ENCODE measurements at places on chromosomes 6 and 20.

DNA sequence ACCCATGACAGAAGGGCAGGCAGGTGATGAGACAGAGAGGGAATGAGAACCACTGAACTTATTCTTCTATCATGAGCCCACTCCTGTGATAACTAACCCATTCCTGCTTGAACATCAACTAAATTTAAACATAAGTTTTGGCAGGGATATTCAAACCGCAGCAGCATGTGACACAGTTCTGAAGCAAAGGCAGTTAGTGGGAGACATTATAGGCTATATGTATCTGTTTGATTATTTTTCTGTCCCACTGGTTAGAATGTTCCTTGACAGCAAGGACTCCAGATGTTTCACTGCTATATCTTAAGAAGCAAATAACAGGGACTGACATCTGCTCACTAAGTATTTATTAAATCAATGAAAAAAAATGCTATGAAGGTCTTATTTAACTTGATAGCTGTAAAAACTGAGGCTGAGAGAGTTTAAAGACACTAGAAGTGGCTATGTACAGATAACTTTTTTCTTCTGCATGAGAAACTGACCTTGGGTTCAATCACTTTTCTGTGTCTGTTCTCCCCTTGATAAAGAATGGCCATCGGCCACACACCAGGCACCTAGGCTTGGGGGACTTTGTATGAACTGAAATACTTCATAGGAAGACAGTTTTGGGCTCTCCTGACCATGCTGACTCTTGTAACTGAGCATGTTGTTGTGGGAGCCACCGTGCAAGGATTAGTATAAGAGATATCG lies 90.9 kb downstream of the CEP162 start:
- no peak overlapping the region for H3K4me3 ChIP-seq
- no peaks in the 10 kb centered on the region for H3K27me3 ChIP-seq
- DNase-seq, result no peak
- H3K36me3 ChIP-seq, result peaks cover 5% of the 10 kb centered on the region

DNA sequence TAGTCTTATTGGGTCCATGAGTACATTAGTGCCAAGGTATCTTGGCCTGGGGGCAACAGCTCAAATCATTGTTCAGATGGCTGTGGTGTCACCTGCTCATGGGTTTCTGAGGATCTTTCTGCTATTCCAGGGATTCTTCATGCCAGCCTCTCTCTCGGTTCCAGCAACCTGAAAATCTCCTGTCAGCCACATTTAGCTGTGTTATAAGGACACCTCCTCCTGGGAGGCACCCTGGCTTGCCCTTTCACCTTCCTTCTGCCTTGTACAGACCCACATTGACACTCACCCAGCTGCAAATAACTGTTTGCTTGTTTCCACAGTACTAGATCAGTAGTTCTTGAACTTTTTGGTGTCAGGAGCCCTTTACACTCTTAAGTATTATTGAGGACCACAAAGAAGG lies 159.9 kb downstream of the GRM4 start:
- no peak overlapping the region for H3K27ac ChIP-seq
- DNase-seq, result no peak
- H3K4me1 ChIP-seq, result peaks cover 10% of the 10 kb centered on the region
- H3K36me3 ChIP-seq, result no peaks in the 10 kb centered on the region
- no peak overlapping the region for H3K4me3 ChIP-seq

DNA sequence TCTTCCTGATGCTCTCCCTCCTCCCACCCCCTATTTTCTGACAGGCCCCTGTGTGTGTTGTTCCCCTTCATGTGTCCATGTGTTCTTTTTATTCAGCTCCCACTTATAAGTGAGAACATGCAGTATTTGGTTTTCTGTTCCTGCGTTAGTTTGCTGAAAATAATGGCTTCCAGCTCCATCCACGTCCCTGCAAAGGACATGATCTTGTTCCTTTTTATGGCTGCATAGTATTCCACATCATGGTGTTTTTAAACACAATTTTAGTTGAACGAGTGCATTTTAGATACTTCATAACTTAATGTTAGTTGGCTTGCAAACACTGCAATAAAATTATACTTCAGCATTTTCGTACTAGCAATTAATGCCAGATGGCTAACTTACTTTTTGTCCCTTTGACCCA lies 28.5 kb downstream of the COL9A1 start:
- peaks cover 20% of the 10 kb centered on the region for H3K27me3 ChIP-seq
- H3K4me3 ChIP-seq, result no peak overlapping the region
- no peak for DNase-seq
- H3K27ac ChIP-seq, result no peak overlapping the region

DNA sequence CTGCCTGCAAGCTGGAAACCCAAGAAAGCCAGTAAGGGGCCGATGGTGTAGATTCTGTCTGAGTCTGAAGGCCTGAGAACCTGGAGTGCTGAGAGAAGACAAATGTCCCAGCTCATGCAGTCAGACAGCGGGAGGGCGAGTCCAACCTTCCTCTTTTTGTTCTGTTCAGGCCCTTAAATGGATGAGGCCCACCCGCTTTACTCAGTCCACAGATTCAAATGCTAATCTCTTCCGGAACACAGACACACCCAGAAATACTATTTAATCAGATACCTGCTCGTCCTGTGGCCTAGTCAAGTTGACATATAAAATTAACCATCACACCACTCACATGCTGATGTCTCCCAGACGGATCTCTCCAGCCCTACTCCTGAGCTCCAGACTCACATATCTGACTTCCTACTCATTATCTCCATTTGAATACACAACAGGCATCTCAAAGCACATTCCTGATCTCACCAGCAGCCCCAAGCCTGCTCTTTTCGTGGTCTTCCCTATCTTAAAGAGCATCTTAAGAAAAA lies 26.7 kb upstream of the SRC start:
- H3K4me1 ChIP-seq, result peaks cover 23% of the 10 kb centered on the region
- H3K4me3 ChIP-seq, result no peak overlapping the region
- H3K36me3 ChIP-seq, result peaks cover 3% of the 10 kb centered on the region
- DNase-seq, result no peak
- no peak overlapping the region for H3K27ac ChIP-seq

GRCh38 chr6:30836431-30836866 lies 47.9 kb upstream of the DDR1 start:
- no peaks in the 10 kb centered on the region for H3K36me3 ChIP-seq
- peaks cover 27% of the 10 kb centered on the region for H3K4me1 ChIP-seq
- no peak for DNase-seq

GRCh38 chr6:17267566-17267965 lies 13.6 kb upstream of the RBM24 start:
- no peaks in the 10 kb centered on the region for H3K27me3 ChIP-seq
- no peak overlapping the region for H3K27ac ChIP-seq
- H3K4me1 ChIP-seq, result no peaks in the 10 kb centered on the region
- no peak for DNase-seq
- no peak overlapping the region for H3K4me3 ChIP-seq

DNA sequence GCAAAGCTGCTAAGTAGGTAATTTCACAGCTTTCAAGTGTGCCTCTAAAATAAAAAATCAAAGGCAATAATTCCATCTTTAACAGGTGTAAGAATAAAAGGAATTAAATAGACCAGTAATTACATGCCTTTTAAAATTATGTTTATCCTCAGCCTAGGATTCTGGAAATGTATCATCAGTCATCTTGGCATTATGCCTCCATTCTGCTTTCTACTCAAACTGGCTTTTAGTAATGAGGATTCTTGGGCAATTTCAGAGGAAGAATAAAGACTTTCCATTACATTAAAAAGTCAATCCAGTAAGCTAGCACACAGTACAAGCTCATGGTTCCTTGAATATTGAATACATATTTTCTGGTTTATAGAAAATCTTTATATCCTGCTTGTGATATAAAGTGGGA lies 44.7 kb downstream of the GSTA2 start:
- no peaks in the 10 kb centered on the region for H3K36me3 ChIP-seq
- H3K4me1 ChIP-seq, result no peaks in the 10 kb centered on the region
- no peaks in the 10 kb centered on the region for H3K27me3 ChIP-seq
- no peak overlapping the region for H3K27ac ChIP-seq

- DNase-seq, result no peak
- H3K4me1 ChIP-seq, result peaks cover 15% of the 10 kb centered on the region
- no peak overlapping the region for H3K4me3 ChIP-seq
- no peak overlapping the region for H3K27ac ChIP-seq
- peaks cover 80% of the 10 kb centered on the region for H3K27me3 ChIP-seq
Observed at GRCh38 chr6:52162940-52163908, 23.0 kb upstream of the IL17A start.

GRCh38 chr6:38836585-38836984 lies 121.5 kb downstream of the DNAH8 start:
- DNase-seq, result no peak
- no peaks in the 10 kb centered on the region for H3K4me1 ChIP-seq
- H3K4me3 ChIP-seq, result no peak overlapping the region
- no peaks in the 10 kb centered on the region for H3K36me3 ChIP-seq

DNA sequence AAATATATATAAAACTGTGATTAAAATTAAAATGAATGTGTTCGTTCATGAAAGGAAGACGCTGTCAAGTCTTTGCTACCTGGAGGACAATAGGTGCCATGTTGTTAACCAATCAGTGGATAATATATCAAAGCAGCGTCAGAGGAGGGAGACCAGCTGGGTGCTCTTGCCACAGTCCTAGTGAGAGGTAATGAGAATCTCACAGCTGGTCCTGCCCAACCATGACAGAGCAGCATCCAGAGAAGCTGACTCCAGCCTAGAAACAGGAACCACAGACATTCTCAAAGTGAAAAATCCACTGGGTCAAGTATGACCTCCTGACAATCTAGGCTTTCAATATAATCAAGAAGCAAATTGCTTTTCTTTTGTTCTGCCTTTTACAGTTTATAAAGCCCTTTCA lies 94.5 kb upstream of the LRFN2 start:
- H3K4me1 ChIP-seq, result no peaks in the 10 kb centered on the region
- H3K4me3 ChIP-seq, result no peak overlapping the region
- peaks cover 27% of the 10 kb centered on the region for H3K27me3 ChIP-seq

DNA sequence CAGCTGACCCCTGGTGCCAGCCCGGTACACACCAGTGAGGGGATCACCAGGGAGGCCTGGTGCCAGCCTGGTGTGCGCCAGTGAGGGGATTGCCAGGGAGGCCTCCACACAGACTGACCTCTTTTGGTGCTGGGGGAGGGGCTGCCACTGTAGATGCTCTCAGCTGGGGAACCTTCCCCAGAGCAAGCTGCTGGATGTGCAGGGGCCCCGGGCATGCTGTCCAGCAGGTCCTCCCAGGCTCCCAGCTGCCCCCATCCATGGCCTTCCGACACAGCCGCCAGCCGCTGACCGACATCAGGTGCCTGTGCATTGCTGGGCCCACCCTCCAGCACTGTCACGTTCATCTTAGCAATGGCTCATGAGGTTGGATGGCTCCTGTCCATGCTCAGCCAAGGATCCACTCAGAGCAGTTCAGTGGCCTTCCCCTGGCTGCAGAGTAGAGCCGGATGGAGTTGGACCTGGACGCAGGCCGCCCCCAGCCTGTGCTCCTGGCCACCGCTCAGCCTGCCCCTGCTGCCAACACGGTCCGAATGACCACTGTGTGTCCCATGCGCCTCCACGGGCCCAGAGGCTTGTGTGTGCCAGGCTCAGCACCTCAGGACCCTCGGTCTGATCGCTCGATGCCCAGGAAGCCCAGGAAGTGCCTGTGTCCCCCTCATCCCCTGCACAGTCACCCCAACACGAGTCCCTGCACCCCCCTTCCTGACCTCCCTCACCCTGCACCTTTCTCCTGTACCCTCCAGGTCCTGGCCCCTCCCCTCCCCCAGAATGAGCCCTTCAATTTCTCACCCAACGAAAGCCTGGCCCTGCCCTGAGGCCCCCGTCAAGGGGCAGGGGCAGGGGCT lies 95.7 kb downstream of the YTHDF1 start:
- peaks cover 6% of the 10 kb centered on the region for H3K27me3 ChIP-seq
- H3K4me3 ChIP-seq, result no peak overlapping the region
- no peaks in the 10 kb centered on the region for H3K4me1 ChIP-seq
- no peaks in the 10 kb centered on the region for H3K36me3 ChIP-seq
- no peak for DNase-seq

DNA sequence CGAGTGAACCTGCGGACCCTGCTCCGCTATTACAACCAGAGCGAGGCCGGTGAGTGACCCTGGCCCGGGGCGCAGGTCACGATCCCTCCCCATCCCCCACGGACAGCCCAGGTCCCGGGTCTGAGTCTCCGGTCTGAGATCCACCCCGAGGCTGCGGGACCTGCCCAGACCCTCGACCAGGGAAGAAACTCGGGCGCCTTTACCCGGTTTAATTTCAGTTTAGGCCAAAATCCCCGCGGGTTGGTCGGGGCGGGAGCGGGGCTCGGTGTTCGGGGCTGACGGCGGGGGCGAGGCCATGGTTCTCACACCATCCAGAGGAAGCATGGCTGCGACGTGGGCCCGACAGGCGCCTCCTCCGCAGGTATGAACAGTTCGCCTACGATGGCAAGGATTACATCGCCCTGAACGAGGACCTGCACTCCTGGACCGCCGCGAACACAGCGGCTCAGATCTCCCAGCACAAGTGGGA lies 46.9 kb upstream of the TRIM26 start:
- no peaks in the 10 kb centered on the region for H3K36me3 ChIP-seq
- H3K27ac ChIP-seq, result no peak overlapping the region
- H3K4me1 ChIP-seq, result peaks cover 18% of the 10 kb centered on the region
- DNase-seq, result no peak
- peak overlapping the region; percentile 85 for H3K4me3 ChIP-seq
- H3K27me3 ChIP-seq, result peaks cover 34% of the 10 kb centered on the region

- H3K36me3 ChIP-seq, result peaks cover 46% of the 10 kb centered on the region
- H3K4me1 ChIP-seq, result no peaks in the 10 kb centered on the region
- DNase-seq, result no peak
Observed at GRCh38 chr20:32144898-32145662, 35.6 kb downstream of the TM9SF4 start.

GRCh38 chr6:39419607-39420006 lies 97.1 kb upstream of the KCNK16 start:
- DNase-seq, result no peak
- no peaks in the 10 kb centered on the region for H3K36me3 ChIP-seq
- peaks cover 7% of the 10 kb centered on the region for H3K27me3 ChIP-seq

DNA sequence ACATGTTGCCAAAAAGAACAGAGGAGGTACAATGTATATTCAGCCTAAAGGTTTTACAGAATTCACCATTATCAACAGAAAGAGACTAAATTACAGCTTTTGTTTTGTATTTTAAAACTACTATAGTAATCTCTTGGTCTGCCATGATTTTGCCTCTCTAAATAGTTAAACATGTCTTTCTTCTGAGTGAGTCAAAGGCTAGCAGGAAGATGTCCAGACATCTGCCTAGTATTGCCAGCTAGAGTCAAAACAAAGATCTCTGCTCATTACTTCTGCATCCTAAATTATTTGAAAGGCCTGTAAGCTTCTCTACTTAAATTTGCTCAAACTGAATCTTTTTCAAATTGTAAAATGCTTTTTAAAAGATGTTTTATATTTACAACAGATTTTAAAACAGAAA lies 8.8 kb downstream of the ASF1A start:
- H3K4me1 ChIP-seq, result peaks cover 75% of the 10 kb centered on the region
- H3K27ac ChIP-seq, result peak overlapping the region; percentile 46
- no peaks in the 10 kb centered on the region for H3K27me3 ChIP-seq
- no peak for DNase-seq
- H3K36me3 ChIP-seq, result peaks cover 79% of the 10 kb centered on the region

- no peaks in the 10 kb centered on the region for H3K36me3 ChIP-seq
- no peaks in the 10 kb centered on the region for H3K4me1 ChIP-seq
- no peak for DNase-seq
Observed at GRCh38 chr6:55866128-55866527, 9.3 kb downstream of the BMP5 start.

All from activated CD8-positive, alpha-beta memory T cell treated with anti-CD3 and anti-CD28 coated beads, Interleukin-2, amount 10 ng/mL, durations not matched to agents 7 days and 5 days (primary cell).